ENCODE measurements at places on chromosomes 3 and 15. TPM values are rescaled to one million over a fixed set of nuclear protein-coding genes. Genes with fewer than 3 reads are reported as not detected.

DNA sequence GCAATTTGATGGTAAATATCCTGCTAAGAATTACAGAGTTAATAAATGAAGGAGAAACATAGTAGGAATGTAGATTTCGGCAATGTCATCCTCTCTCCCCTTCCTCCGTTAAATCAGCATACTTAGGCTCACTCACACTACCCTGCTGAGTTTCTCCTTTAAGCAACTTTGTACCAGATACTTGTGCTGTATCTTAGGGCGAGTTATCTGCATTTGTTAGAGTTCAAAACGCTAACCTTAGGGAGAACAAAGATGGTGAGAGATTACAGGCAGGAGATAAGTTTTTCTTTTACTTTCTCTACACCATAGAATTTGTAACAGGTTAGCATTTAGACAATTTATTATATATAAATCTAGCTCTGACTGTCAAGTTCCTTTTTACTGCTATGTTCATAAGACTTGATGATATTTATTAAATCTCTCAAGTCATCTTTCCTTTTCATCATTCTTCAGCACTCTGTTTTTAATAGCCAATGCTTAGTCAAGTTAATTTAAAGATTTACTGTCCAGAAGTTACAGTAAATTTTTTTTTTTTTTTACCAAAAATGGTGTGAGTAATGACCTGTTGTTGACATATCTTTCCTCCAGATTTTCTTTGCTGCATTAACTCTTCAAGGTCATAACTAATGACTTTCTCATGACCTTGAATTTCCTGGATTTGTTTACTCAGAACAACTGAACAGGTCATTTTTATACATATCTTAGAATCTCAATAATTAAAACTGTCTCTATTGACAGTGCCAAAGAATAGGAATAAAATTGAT, 22.2 kb downstream of the SUCNR1 start:
- H3K27ac ChIP-seq: no peak overlapping the region
- DNase-seq: no peak
- no peaks in the 10 kb centered on the region for H3K36me3 ChIP-seq
- H3K27me3 ChIP-seq: no peaks in the 10 kb centered on the region

DNA sequence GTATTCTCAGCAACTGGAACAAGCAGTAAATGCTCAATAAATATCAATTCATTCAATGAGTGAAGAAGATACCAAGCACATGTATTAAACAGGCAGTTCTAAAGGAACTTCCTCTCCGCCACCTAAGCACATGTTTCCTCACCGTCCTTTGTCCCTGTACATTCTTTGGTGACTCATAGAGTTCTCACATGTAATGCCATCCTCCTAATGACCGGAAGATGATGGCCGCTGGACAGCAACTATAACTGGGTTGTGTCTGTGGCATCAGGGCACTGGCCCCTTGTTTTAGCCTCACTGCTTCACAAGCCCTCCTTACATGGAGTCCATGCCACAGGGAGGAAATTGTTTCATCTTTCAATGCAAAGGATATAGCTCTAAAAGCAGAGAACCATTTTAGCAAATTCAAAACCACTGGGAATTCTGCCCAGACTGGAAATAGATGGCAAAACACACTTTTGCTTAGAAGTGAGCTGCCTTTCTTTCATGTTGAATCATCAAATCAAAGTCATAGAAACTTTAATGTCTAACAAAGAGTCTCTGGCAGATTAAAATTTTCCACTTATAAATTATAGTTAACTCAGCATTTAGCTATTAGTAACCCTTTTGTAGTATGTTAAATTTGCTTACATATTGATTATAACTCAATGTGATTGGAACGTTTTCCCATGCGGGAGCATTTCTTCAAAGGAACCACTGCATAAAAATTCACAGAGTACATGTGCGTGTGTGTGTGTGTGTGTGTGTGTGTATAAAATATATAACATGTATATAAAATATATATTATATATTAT, 74.1 kb downstream of the GAP43 start:
- no peak overlapping the region for H3K4me3 ChIP-seq
- H3K27ac ChIP-seq: no peak overlapping the region
- no peaks in the 10 kb centered on the region for H3K36me3 ChIP-seq
- H3K27me3 ChIP-seq: peaks cover 4% of the 10 kb centered on the region
- no peak for DNase-seq

DNA sequence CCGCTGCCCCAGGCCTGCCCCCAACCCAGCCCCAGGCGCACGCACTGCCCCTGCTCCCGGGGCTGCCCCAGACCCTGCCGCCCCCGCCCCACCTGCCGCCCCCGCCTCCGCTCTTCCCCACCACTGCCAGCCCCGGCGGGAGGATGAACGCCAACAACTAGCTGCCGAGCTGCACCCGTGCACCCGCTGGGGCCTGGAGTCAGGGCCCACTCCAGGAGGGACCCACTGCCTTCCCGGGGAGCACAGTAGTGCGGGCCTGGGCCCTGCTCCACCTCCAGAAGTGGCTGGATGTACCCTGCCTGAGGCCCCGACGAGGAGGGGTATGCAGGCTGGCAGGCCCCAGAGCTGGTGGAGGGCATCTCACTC, 10.9 kb downstream of the ZBTB47 start:
- H3K27me3 ChIP-seq: no peaks in the 10 kb centered on the region
- H3K27ac ChIP-seq: no peak overlapping the region
- no peaks in the 10 kb centered on the region for H3K4me1 ChIP-seq
- H3K4me3 ChIP-seq: no peak overlapping the region
- DNase-seq: no peak
- H3K36me3 ChIP-seq: no peaks in the 10 kb centered on the region

DNA sequence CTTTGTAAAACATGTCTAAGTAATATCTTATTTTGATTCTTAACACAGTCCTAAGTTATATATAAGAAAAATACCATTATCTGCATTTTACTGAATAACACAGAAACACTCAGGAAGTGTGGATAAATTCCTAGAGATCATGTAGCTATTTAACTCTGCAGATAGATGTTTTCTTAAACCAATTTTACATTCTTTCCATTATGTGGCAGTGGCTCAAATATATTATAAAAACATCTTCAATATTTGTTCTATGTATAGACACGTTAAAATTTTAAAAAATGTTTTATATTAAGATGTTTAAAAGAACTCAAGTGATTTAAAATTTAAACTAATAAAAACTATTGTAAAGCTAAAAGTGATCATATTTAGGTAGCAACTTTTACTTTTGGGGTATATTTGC, 683.8 kb downstream of the DIPK2A start:
- H3K27ac ChIP-seq: no peak overlapping the region
- H3K36me3 ChIP-seq: no peaks in the 10 kb centered on the region
- no peak overlapping the region for H3K4me3 ChIP-seq
- DNase-seq: no peak
- H3K27me3 ChIP-seq: no peaks in the 10 kb centered on the region

DNA sequence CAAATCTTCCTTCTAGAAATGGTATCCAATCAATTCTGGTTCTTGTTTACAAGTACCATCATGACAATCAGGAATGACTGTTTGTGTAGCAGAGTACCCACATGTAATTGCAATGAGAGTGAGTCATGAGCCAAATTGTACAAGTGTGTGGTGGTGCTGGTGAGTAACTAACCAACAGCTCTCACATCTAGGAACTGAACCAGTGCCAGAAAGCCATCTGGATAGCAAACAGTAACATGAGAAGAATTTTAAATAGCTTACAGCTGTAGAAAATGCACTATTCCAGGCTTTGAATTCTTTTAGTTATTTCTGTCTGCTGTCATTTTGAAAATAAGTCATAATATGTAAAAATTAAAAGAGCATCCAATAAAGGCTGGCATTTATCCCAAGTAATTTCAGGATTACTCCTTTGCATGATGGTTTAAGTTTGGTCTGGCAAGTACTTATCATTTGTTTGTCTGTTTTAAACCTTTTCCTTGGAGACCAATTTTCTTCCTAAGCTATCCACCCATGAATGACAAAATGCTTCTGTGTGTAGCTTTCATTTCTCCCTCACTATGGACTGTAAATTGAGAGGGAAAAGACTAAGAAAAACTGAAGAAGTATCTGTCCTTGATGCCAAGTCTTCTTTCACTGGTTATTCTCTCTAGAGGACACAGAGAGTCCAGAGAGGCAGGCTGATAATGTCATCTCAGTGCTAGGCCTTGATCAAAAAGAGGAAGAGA, 60.0 kb downstream of the PIK3CB start:
- H3K36me3 ChIP-seq: peaks cover 17% of the 10 kb centered on the region
- H3K4me1 ChIP-seq: peaks cover 29% of the 10 kb centered on the region
- no peak overlapping the region for H3K4me3 ChIP-seq
- no peaks in the 10 kb centered on the region for H3K27me3 ChIP-seq

The LDHAL6B gene
- total RNA-seq: not detected

The ATP6V1A gene
- total RNA-seq: 50.1 TPM

The KCNMB3 gene
- total RNA-seq: 0.72 TPM

Measured in activated naive CD8-positive, alpha-beta T cell treated with anti-CD3 and anti-CD28 coated beads for 36 hours (primary cell).